Mesenteric fat pad (tissue), 1 donor: ENCODE measurements at places on chromosomes 3 and 15. TPM values are rescaled to one million over a fixed set of nuclear protein-coding genes. Genes with fewer than 3 reads are reported as not detected.

Gene KLF15
- total RNA-seq: 53.8 TPM

Gene NBEAL2
- 42.9 TPM for total RNA-seq

Gene FOXL2
- not detected for total RNA-seq

Gene RAP2B
- 17.0 TPM for total RNA-seq

DNA sequence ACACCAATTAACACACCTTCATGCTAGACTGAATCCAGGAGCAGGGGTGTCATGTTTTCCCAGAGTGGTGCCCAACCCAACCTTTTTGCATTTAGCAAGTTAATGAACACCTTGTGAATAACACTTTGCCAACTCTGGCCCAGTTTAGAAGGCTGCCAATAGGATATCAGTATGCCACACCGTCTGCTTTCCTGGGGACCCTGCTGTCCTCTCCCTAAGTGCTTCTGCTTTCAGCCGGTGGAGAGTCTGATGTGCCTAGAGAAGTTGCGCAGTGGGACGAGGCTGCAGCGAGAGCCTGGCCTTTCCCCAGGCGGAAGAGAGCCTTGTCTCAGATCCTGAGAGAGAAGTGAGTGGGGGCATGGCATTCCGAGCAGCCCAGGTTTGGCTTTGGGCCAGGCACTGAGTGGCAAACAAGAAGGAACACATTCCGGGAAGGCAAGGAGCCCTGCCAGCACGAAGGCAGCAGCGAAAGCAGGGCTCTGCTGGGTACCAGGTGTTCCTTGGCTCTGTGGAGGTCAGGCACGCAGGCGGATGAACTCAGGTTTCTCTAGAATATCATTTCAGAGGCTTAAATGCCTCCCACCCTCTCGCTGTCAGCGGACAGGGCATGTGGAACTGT is 36.9 kb downstream of the SENP8 start:
- DNase-seq: no peak

GRCh38 chr3:62229908-62230307 is 143.4 kb downstream of the FEZF2 start:
- no peak for DNase-seq

DNA sequence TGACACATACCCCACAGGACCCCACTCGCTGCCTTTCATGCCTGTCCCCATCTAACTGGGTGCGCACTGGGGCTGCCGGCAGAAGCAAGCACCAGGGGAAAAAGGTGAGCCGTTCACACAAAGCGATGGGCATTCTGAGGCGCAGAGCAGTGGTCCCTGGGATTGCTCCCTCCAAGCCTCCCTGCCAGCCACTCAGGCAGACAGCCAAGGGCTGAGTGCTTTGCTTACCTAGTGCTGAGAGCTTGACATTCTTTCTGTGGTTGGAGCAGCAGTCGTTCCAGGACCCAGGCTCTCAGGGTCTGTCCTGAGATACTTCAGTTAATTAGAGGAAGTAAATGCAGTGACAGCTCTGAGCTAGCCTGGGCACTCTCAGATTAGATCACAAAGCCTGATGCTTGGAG is 5.7 kb downstream of the ESYT3 start:
- DNase-seq: peak; percentile 87

GRCh38 chr15:31782951-31783350 is 247.4 kb upstream of the CHRNA7 start:
- DNase-seq: no peak

GRCh38 chr15:33341953-33342352 is 31.2 kb downstream of the RYR3 start:
- no peak for DNase-seq

- peak; percentile 24 for DNase-seq
These were observed 691 bp downstream of the RHCG start for GRCh38 chr15:89495638-89496145.

GRCh38 chr3:189903562-189904250 is 217.0 kb downstream of the P3H2 start:
- no peak for DNase-seq

DNA sequence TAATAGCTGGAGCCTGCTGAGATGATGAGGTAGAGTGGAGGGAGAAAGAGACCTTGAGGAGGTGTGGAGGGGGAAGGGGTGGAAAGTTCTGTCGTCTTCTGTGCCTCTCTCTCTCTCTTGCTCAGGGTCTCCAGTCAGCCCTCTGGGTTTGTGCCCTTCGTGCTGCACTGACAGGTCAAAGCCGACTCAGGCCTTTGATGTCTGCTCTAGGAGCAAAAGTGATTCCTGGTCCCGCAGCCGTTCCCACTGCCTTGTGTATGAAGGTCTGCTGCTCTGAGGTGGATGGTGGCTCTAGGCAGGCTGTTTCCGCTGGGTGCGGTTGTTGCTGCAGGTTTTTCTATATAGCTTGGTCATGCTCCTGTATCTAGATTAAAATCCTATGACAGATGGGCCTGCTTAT is 89.4 kb downstream of the IGF1R start:
- DNase-seq: no peak

- no peak for DNase-seq
These were observed 3.1 kb upstream of the ABHD6 start for GRCh38 chr3:58234516-58234931.

- no peak for DNase-seq
These were observed 114.1 kb upstream of the ADAMTS9 start for GRCh38 chr3:64801856-64802255.

- no peak for DNase-seq
These were observed 55.3 kb downstream of the ARHGAP31 start for GRCh38 chr3:119349354-119350041.

DNA sequence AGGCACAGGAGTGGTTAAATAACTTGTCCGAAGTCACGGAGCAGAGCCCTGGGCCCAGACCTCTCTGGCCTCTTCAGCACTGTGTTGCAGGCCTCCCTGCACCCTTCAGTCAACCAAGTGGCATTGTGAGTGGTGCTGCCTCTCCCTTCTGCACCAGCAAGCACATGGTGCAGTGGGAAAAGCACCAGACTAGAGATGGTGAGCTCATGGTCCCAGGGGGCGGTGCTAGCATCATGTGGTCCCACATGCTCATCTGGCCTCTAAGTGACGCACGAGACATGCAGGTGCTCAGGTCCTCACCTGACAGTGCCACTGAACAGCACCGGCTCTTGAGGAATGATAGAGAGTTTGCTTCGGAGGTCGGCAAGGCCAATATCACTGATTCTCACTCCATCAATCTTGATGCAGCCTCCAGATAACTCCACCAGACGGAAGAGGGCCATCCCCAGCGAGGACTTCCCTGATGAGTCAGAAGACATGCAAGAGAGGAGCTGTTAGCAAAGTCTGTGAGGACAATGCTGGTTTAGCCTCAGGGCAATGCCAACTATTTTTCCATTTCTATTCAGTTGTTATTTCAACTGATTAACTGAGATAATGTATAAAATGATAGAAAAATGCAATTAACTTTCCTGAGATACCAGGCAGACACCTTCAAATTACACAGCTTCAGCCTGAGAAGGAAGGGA is 53.1 kb upstream of the PARL start:
- no peak for DNase-seq

- no peak for DNase-seq
These were observed 91.3 kb upstream of the ARHGEF26 start for GRCh38 chr3:154029926-154030325.
